Activated naive CD4-positive, alpha-beta T cell treated with Interleukin-2 at 50 U/mL for 16 hours (primary cell): ENCODE measurements at places on chromosomes 6 and 20.

GRCh38 chr20:48535556-48535955 lies 292.2 kb downstream of the PREX1 start:
- DNase-seq: no peak

GRCh38 chr6:34205466-34205865 lies 31.2 kb upstream of the HMGA1 start:
- no peak for DNase-seq

GRCh38 chr6:76742919-76743318 lies 670.5 kb upstream of the IMPG1 start:
- DNase-seq: no peak

- DNase-seq: no peak
Observed at GRCh38 chr20:14307956-14308355, 29.5 kb downstream of the FLRT3 start.

- DNase-seq: peak; percentile 68
Observed at GRCh38 chr20:32539817-32540675, 45.1 kb downstream of the NOL4L start.

GRCh38 chr6:56699066-56699654 lies 56.5 kb upstream of the DST start:
- no peak for DNase-seq

GRCh38 chr20:21968486-21968885 lies 263.0 kb downstream of the PAX1 start:
- DNase-seq: no peak

DNA sequence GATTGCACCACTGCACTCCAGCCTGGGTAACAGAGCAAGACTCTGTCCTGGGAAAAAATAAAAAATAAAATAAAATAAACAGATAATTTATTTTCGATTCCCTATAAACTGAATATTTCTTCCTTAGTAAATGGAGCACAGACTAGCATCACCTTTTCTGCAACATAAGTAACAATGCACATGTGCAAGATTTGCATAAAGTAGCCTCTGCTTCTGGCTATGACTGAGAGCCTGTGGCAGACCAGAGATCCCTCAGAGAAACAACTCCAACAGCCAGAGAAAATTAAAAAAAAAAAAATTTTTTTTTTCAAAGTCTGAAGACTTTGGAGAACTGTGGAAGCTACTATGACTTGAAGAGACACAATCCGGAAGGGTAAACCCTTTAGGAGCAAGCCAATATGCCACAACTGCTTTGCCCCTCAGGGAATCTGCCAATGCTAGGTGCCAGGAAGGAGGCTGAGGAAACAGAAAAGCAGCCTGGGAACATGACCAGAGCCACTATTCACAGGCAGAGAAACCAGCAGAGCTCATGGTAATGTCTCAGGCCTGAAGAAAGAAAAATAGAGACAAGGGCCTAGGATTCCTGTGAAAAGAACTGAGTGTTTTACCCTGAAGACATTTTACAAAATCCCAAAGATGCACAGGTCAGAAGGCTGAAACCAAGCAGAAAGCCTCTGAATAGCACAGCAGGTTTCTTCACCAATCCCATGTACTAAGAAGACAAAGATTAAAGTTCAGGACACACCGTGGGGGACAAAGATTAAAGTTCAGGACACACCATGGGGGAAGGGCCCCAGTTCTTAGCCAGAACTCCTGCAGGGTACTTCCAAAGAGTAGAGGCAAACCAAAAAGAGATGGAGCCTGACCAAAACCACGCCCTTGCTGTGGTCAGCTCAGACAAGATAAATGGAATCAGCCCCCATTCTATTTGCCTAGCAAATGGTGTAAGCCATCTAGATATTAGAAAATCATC lies 25.8 kb downstream of the B4GALT5 start:
- no peak for DNase-seq

- no peak for DNase-seq
Observed at GRCh38 chr6:49257549-49257948, 205.5 kb downstream of the MMUT start.

GRCh38 chr6:155234167-155234566 lies 29.6 kb upstream of the CLDN20 start:
- no peak for DNase-seq

- no peak for DNase-seq
Observed at GRCh38 chr6:132458887-132459604, 53.9 kb downstream of the STX7 start.

GRCh38 chr6:113344969-113345368 lies 512.2 kb upstream of the MARCKS start:
- no peak for DNase-seq

DNA sequence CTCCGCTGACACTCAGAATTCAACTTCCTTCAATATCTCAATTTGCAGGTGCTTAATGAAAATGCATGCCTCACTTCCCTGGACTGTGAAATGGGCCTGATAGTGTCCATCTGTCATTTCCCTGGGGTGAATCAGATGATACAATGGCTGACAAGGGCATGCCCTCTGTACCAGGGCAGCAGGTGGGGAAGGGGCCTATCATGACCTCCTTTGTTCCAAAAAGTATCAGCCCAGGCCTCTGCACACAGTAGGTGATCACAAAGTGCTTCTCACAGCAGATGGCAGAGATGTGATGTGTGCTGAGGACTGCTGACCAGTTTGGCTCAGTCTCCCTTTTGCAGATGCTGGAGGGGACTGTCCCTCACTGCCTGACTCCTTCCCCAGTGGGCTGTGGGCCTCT lies 44.3 kb downstream of the DLGAP4 start:
- DNase-seq: no peak

DNA sequence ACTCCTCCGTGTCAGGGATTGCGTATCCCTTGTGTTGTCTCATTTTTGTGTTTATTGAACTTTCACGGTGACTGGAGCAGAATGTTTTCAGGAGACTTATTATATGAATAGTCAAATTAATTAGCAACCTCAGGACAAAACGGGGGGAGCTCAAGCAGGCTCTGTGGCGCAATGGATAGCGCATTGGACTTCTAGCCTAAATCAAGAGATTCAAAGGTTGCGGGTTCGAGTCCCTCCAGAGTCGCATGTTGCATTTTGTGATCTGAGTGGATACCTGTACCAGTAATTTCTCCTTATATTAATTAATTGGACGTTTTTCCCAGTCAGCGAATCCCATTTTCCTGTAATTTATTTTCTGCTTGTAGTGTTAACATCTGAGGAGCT lies 89.1 kb upstream of the ZNF184 start:
- DNase-seq: no peak

DNA sequence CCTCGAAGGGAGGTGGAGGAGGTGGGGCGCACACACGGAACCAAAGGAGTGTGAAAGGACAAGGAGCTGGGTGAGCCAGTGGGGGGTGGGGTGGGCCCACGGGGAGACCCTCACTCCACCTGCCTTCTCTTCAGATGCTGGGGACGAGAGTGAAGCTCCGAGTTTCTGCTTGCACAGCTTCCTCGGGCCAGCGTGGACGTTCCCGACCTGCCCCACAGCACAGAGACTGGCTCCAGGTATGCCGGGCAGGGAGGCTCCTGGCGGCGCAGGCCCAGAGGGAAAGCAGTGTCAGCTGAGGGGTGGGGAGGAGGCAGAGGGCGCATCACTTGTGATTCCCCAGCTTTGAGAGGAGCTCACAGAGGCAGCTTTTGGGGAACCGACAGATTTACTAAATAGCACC lies 98.5 kb upstream of the RPS6KA2 start:
- DNase-seq: no peak

- DNase-seq: no peak
Observed at GRCh38 chr6:36727505-36728021, 29.9 kb downstream of the RAB44 start.

- DNase-seq: no peak
Observed at GRCh38 chr6:160221423-160221822, 37.2 kb downstream of the SLC22A2 start.

GRCh38 chr6:25062070-25062811 lies 126.5 kb upstream of the RIPOR2 start:
- DNase-seq: no peak

GRCh38 chr6:17790489-17790888 lies 83.8 kb upstream of the NUP153 start:
- no peak for DNase-seq

- peak; percentile 25 for DNase-seq
Observed at GRCh38 chr6:27630727-27631608, 158.1 kb upstream of the ZNF184 start.

DNA sequence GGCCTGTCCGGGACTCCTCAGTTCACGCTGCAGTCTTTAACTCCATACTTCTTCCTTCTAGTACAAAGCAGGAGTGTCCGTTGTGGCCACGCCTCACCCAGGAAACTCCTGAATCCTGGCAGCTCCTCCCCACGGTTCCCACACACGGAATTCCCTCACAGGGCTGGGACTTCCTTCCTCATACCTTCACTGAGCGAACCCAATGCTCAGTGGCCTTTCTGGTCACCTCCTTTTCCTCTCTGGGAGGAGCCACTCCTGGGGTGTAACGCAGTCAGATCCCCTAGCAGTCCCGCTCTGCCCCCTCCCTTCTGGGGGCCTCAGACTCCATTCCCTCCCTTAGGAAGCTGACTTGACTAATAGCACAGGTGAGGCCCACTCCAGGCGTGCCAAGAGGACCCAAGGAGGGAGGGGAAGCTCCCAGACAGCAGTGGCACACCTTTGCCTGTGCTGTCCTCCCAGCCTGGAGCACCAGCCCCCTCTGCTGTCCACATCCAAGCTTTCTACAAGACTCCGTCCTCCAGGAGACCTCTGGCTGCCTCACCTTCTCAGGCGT lies at the start of gene SLC52A3:
TSS of gene SLC52A3 (minus strand) at position 75 of the 553 bp plus-strand sequence. CDS start 2,726 bp downstream, outside the sequence.
- DNase-seq: no peak

DNA sequence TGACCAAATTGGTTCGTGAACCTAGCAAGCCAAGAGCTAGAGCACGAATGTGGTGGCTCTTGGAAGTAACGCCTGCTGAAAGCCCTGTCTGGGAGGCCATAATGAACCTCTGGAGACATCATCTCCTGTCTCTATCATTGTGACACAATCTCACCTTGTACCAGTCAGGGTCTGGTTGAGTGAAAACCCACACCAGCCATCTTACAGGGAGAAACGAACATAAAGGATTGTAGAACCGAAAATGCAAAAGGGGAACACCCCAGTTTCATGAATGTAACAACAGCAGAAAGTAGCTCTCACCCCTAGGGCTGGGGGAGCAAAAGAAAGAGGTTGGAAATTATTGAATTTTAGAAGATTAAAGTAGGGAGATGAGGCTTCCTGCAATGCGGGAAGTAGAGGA lies 50.9 kb upstream of the TAB2 start:
- no peak for DNase-seq

- peak; percentile 62 for DNase-seq
Observed at GRCh38 chr6:31737991-31738979, 1.5 kb upstream of the MSH5 start.

DNA sequence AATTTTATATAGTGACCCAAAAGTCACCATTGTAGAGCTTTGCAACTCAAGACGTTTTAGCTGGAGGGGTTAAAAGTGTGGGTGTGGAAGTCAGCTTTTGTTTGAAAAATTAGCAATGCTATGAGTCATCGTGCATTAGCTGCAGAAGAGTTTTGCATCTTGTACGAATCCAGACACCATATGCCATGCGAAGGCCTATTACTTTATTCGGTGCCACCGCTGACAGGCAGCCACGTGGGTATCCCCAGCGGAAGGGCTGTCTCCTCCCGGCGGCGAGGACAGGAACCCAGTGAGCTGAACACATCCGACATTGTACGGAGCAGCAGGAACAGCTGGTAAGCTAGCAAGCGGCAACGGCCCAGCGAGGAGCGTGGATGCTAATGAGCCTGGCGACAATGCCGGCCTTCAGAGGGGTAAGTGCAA lies 84.4 kb downstream of the INSM1 start:
- peak; percentile 67 for DNase-seq

DNA sequence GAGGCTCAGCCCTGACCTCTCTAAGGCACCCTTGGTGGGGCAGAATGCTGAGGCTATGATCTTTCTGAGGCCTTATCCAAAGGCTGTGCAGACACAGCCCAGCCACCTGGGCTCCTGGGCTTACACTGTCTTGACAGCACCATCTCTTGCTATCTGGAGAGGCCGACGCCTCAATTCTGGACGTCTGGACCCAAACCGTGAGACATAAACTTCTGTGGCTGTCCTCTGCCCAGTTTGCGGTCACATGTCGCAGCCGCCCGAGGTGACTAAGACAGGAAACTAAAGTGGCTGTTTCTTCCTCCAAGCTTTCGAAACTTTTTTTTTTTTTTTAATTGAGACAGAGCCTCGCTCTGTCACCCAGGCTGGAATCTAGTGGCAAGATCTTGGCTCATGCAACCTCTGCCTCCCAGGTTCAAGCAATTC lies 49.3 kb downstream of the PRR18 start:
- peak; percentile 53 for DNase-seq

GRCh38 chr6:3738381-3739131 lies 13.0 kb downstream of the PXDC1 start:
- no peak for DNase-seq

- DNase-seq: no peak
Observed at GRCh38 chr20:19823971-19824370, 65.9 kb downstream of the RIN2 start.

GRCh38 chr6:8325743-8326142 lies 109.6 kb downstream of the SLC35B3 start:
- DNase-seq: no peak

GRCh38 chr6:141406761-141407160 lies 726.0 kb upstream of the GJE1 start:
- no peak for DNase-seq

- DNase-seq: no peak
Observed at GRCh38 chr6:6741264-6741663, 152.7 kb downstream of the LY86 start.

GRCh38 chr20:61657721-61658377 lies 405.8 kb downstream of the CDH4 start:
- no peak for DNase-seq

- no peak for DNase-seq
Observed at GRCh38 chr6:28947831-28948270, 24.1 kb upstream of the TRIM27 start.

- DNase-seq: no peak
Observed at GRCh38 chr6:13267142-13267651, 61.1 kb downstream of the TBC1D7 start.

DNA sequence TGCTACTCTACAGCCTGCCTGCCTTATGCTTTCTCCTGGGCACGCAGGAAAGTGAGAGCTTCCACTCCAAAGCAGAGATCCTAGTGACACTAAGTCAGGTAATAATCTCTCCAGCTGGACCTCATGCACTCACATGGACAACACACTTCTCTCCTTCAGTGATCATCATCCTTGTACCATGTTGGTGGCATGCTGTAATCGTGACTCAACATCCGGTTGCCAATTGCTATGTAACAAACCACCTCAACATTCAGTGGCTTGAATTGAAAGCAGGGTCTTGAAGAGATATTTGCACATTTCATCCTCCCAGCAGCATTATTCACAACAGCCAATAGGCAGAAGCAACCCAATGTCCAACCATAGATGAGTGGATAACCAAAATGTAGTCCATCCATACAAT lies 40.3 kb upstream of the PPP1R3G start:
- no peak for DNase-seq

GRCh38 chr6:155404937-155405336 lies 50.7 kb downstream of the NOX3 start:
- no peak for DNase-seq

- DNase-seq: peak; percentile 71
Observed at GRCh38 chr6:42021847-42022754, 28.2 kb upstream of the TAF8 start.

DNA sequence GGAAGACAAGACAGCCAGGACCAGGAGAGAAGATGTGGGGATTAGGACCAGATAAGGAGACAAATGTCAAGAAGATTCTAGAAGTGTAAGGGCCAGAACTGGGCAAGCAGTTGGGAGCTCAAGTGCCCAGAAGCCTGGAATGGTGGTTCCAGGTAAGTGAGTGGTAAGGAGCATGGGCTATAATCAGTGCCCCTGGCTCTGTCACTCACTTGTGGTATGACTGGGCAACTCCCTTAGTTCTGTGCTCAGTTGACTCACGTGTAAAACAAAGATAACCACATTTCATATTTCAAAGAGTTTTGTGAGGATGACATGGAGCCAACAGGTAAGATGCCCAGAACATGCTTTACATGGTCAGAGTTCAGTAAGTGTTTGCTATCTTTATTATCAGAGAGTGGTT lies 11.2 kb downstream of the CCDC167 start:
- DNase-seq: peak; percentile 32
